Activated T-helper 17 cell treated with anti-CD3 and anti-CD28 coated beads, Interleukin-2, amount 50 U/mL, for 72 hours (primary cell): ENCODE measurements at places on chromosomes 16 and 17. TPM values are rescaled to one million over a fixed set of nuclear protein-coding genes. Genes with fewer than 3 reads are reported as not detected.

DNA sequence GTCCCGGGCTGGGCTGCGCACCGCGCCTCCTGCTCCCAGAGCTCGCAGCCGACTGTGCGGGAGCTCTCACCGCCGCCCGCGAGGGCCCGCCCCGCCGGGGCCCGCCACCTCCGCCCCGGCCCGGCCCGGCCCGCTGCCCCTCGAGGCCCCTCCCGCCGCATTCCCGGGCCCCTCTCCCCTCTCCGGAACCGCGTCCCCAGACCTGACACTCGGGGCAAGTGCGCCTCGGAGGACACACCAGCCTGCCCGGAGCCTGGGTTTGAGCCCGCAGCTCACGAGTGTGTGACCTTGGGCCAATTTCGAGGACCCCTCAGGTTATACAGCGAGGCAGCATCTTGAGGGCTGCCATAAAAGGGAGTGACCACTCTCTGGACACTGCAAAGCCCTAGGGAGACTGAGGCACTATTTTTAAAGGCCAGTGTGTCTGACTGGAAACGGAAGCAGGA is 2.0 kb upstream of the GRIN2C start:
- no peak for ATAC-seq

DNA sequence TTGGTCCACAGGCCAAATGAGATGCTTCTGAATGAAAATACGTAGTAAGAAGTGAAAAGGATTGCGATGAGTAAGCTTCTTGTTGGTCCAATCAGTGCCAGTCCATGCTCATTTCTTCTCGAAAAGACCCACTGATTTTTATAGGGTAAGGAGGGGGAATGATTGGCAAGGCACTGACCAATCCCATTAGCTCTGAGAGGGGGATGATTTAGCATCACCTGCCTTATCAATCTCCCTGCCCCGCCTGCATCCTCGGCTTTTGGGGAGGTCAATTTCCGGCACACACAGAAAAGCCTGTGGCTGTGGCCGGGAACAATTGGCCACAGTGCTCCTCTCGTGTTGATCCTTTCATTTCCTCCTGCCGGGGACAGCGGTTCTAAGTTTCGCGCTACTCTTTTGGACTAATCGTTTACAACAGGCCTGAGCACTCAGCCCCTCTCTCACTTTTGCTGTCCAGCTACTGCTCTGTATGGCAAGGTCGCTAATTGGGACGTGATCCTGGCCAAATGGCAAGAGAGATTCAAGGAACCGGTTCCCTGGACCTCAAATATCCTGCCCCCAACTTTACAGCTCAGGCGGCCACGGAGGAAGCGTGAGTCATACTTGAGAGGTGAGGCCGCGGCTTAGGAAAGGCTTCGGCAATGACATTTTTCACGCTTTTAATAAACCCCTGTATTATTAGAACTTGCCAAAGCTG is 43.1 kb downstream of the TBX4 start:
- peak; percentile 80 for ATAC-seq

Gene ENO3
- total RNA-seq = 30.3 TPM

GRCh38 chr16:15830832-15831451 is 25.9 kb downstream of the MYH11 start:
- ATAC-seq = no peak

DNA sequence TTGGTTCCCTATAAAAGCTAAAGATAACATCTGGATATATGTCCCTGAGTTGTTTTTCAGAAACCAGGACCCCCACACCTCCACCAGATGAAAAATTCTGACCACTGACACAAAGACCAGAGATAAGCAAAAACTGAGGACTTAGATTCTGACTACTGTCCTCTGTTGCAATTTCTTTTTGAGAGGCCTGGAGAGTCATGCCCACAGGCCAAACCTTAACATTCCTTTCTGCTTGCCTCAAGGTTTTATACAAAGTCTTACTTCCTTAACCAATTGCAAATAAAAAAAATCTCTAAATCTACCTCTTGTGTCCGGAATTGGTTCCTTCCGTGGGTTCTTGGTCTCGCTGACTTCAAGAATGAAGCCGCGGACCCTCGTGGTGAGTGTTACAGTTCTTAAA is 228.5 kb downstream of the ABCC12 start:
- ATAC-seq = no peak

DNA sequence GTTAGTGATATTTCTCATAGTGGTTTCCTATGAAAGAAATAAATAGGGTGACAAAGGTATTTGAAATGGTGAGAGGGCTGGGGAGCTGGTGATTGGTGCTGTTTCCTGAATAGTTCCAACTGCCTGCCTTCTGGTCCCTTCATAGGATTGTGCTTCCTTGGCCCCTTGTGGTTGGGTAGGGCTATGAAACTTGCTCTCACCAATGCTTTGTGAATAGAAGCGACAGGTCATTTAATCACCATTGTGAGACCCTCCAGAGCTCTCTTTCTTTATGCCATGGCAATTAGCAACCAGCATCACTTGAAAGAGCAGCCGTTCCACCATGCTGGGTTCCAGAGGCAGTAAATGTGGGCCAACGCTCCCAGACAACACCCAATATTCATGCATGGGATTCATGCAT is 23.7 kb upstream of the WWOX start:
- ATAC-seq = no peak

DNA sequence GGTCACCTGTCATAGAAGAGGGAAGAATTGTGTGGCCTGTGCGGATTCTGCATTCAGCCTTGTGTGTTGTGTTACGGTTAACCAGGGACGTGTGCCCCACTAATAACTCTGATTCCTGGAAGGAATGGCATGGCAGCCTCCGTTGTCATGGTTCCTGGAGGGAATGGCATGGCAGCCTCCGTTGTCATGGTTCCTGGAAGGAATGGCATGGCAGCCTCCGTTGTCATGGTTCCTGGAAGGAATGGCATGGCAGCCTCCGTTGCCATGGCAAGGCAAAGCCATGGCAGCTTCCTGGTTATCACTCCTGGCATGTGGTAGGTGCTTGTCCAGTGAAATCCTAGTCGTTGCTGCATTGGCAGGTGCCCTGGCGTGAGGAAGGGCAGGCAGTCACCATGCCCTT is 8.9 kb downstream of the SPG7 start:
- ATAC-seq = no peak

- peak; percentile 79 for ATAC-seq
Measured at GRCh38 chr17:74852237-74853047, 7.2 kb downstream of the GRIN2C start.

- ATAC-seq = no peak
Measured at GRCh38 chr17:14198575-14198974, 38.1 kb downstream of the CDRT15 start.

Gene PRSS33
- not detected for total RNA-seq

DNA sequence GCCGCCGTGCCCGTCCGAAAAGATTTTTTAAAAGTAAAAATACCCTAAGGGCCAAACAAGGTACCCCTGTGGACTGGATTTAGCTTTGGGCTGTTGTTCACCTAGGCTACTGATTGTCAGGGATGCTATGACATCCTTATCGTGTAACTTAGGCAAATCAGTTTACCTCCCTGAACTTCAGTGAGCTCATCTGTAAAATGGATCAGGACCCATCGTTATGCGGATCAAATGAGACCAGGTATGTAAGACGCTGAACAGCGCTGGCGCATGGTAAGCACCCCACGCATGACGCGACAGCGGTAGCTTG is 658 bp upstream of the ZNF771 start:
- ATAC-seq = peak; percentile 22

DNA sequence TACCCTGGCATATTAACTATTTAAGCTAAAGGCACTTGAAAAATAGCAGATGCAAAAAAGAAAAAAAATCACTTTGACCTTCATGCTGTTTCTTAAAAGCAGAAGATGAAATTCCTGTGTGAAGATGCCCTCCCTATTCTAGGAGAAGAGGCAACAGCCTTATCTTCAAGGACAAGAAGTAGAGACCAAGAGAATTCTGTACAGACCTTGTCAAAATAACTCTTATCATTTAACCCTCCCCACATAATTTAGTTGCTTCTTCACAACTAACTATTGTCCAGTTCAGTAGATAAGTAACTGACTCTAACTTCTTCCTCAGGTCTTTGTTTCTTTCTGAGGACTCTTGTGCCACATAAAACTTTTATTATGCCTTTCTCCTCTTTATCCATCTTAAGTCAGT is 72.0 kb upstream of the MARCHF10 start:
- no peak for ATAC-seq

- ATAC-seq = no peak
Measured at GRCh38 chr17:83006515-83007455, 72.6 kb upstream of the METRNL start.

DNA sequence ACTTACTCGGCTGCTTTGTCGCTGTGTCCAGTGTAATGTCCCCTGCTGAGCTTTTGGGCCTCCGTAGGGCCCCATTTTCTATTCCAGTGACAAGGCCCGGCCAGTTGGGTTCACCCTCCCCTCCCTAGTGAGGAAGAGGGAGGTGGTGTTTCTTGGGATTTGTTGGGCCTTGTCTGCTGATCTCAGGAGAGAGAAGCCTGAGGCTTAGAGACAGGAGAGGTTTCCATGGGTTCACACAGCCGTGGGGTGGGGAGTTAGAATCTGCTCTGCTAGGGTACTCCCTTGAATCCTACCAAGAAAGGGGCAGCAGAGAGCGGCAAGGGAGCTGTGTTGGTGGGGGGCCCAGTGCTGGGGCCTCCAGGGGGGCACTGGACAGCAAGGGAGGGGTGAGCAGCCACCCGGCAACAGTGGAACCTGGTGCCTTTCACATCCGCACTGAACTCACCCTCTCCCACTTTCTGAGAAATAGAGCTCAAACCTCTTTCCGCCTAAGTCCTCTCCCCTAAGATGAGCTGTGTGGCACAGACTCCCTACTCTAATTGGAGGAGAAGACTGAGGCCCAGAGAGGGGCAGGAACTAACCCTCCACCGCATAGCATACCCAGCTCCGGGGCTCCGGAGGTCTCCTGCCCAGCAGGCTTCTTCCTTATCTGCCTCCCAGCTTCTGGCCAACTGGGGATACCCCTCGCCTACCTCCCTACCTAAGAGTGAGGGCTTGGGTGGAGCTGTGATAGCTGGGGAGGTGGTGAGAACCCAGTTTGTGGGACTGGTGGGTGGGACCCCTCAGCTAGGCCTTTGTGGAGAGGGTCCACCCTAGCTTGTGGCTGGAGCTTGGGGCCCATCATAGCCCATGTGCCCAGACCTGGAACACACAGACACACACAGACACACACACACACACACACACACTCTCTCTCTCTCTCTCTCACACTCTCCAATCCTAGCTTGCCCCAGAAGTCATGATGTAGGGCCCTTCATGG is 6.8 kb downstream of the TBKBP1 start:
- peak; percentile 32 for ATAC-seq

DNA sequence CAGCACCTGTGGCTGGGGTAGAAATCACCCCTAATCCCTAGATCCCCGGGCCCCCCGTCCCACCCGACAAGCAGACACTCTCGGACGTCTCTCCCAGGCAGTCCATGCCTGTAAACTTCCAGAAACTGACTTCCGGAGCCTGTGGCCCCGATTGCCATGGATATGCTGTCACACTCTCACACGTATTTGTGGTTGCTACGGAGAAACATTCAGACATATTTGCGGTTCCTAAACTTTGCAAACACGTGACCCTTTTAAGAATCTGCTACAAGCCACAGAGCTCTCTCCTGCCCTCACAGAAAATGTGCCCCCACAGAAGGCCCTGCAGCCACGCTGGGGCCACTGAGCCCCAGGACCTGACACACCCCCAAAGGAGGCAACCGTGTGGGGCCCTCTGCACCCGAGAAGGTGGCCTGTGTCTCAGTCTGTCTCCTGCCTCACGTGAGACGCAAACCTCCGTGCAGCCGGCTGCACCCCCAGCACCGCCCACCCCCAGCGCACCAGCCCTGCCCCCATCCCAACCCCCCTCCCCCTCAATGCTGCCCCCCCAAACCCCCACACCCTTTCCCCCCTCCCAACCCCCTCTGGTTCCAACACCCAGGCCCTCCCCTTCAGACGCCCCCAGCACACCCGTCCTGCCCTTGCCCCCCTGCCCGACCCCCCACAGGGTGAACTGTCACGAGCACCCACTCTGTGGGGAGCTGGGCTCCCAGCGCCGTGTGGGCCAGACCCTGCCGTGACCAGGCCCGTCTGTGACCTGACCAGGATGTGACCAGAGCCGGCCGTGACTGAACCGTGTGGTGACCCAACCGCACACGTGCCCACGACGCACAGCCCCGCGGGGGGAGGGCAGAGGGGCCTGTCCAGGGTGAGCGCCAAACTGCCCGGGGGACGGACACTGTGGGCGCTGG is 66.3 kb upstream of the METRNL start:
- no peak for ATAC-seq

DNA sequence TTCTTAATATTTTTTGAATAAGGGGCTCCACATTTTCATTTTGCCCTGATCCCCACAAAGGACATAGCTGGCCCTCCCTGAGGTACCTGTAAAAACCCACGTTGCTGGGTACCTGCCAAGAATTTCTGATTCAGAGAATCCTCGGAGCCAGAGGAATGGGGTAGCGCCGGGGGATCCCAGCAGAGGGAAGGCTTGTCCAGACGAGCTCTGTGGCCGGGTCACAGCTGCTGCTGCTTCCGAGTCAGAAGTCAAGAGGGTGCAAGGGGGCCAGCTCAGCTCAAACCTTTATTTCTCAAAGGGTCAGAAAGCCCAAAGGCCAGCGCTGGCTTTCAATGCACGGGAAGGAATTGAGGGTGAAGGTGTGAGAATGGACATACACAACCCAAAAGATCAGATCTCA is 68.9 kb upstream of the SDK2 start:
- ATAC-seq = no peak

GRCh38 chr17:33151565-33151964 is 141.5 kb downstream of the ASIC2 start:
- ATAC-seq = no peak

DNA sequence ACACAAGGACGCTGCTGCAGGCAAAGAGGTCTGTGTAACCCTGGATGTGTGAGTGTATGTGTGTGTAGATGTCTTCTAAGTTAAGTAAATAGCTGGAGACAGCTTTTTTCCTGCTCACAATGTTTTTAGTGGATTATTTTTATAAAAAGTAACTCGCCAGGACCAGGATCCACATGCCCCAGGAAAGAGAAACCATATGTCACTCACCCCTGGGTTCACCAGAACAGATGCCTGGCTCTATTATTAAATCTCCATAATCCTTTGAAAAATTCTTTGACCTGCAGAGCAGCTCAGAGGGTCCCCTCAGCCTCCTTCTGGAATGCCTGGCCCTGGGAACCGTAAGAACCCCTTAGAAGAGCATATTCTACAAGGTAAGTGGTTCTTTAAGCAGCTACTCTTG is 18.0 kb downstream of the ABCC12 start:
- no peak for ATAC-seq

DNA sequence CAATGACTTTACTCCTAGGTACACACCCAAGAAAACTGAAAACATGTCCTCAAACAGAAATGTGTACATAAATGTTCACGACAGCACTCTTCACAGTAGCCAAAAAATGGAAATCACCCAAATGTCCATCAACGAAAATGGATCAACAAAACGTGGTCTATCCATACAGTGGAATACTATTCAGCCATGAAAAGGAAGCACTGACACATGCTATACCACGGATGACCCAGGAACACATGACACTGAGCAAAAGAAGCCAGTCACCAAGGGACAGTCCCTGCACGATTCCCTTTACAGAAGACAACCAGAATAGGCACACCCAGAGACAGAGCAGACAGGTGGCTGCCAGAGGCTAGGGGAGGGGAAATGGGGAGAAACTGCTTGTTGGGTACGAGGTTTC is 11.3 kb downstream of the ZNF500 start:
- ATAC-seq = no peak
